ENCODE measurements at places on chromosomes 2 and 18. TPM values are rescaled to one million over a fixed set of nuclear protein-coding genes. Genes with fewer than 3 reads are reported as not detected.

NOSTRIN gene
- polyA plus RNA-seq = not detected

CNTNAP5 gene
- polyA plus RNA-seq = not detected

EHBP1 gene
- 17.6 TPM for polyA plus RNA-seq

CAVIN2 gene
- not detected for polyA plus RNA-seq

DHX57 gene
- 7.6 TPM for polyA plus RNA-seq

GRCh38 chr18:13313006-13313686 is 94.6 kb downstream of the LDLRAD4 start:
- DNase-seq = peak; percentile 19

DNA sequence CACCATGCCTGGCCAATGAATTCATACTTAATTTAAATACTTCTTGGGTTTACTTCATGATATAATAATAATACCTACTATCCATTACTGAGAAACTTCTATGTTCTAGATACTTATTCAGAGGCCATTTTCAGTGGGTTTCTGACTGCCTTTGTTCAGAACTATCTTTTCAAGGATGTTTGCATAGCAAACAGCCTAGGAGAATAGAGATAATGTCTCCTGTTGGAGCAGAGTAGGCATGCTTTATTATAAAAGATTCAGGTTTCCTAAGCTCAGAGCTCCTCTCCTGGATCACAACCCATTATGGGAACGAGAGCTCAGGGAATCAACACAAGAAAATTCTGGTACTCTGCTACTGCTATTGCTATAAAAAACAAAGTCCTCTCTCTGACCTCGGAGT is 11.1 kb downstream of the FASTKD1 start:
- DNase-seq = no peak

DNA sequence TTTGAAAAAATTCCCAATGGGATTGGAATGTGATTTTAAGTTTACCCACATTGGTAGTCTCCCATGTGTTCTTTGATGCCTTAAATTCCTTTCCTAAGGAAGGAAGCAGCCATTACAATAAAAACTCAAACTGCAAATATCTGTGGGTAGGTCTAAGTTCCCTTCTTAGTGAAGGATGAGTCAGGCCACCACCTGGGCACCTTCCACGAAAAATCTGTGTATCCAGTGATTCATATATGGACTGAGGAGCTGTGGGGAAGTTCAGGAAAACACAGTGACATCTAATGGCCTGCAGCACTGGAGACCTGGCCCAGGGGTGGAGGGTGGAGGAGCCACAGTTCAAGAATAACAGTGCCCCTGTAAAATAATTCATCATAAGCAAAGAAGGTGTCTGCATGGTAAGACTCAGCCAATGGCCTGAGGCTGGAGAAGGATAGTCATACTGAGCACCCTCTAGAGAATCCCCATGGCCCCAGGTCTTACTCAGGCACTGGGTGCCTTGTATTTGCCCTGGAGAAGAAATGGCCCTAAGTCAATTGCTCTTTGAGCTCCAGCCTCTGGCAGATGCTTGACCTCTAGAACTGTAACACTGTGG is 248.6 kb downstream of the SP3 start:
- DNase-seq = no peak

GRCh38 chr2:160870729-160871465 is 289.3 kb upstream of the TANK start:
- DNase-seq = no peak

DNA sequence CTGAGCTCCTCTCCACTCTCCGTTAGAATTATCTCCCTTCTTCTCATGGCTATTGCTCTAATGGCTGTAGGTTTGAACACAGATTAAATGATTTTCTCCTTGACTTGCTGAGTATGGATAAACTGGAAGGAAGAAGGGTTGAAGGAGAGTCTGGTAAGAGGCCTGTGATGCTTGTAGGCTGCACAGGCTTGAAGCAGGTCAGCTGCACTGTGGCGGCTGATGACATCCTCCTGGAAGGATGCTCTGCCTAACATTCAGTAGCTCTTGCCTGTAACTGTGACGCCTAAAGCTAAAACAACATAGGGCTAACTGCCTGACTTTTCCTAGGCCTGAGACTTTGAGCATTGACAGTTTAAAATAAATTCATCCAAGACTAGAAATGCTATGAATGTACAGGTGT is 166.3 kb downstream of the MREG start:
- no peak for DNase-seq

- no peak for DNase-seq
Observed at GRCh38 chr2:174544156-174544555, 53.4 kb downstream of the WIPF1 start.

DNA sequence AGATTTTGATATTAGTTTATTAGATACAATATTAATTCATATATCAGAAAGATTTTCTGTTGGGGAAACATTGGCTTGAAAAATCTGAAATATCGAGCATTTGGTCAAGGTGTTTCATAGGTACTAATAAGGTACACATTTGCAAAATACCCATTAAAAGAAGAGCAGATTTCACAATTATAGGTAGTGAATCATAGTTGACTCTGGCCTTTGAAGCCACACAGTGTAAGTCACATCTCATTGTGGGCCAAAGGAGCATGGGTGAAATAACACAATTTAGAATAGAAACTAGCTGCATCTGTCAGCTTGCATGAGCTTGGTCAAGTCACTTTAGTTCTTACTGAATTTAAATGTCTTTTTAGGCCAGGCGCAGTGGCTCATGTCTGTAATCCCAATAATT is 4.9 kb downstream of the KDM3A start:
- DNase-seq = no peak

- no peak for DNase-seq
Observed at GRCh38 chr2:127951026-127951425, 65.3 kb upstream of the AMMECR1L start.

- DNase-seq = no peak
Observed at GRCh38 chr18:10064267-10064666, 150.5 kb downstream of the VAPA start.

GRCh38 chr2:170953941-170954340 is 24.9 kb downstream of the GORASP2 start:
- no peak for DNase-seq

DNA sequence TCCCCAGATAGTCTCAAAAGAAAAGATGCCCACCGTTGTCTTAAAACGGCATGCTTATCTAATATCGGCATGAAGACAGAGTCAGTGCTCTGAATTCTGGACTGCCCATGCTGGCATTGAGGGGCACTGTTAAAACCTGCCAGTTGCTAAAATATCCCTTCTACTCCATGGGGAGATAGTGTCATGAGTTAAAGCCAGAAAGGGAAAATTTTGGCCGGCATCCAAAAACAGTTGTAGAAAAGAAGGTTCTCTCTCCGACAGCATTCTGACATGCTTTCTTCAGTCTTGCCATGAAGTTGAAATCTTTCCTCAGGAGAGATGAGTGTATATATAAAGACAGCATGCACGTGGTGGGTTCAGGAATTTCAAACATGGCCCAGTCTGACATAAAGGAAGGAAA is 401.3 kb upstream of the PIK3C3 start:
- no peak for DNase-seq

GRCh38 chr2:118495290-118495689 is 352.2 kb downstream of the EN1 start:
- DNase-seq = no peak

GRCh38 chr2:130263606-130264005 is 65.4 kb upstream of the TUBA3E start:
- DNase-seq = no peak

DNA sequence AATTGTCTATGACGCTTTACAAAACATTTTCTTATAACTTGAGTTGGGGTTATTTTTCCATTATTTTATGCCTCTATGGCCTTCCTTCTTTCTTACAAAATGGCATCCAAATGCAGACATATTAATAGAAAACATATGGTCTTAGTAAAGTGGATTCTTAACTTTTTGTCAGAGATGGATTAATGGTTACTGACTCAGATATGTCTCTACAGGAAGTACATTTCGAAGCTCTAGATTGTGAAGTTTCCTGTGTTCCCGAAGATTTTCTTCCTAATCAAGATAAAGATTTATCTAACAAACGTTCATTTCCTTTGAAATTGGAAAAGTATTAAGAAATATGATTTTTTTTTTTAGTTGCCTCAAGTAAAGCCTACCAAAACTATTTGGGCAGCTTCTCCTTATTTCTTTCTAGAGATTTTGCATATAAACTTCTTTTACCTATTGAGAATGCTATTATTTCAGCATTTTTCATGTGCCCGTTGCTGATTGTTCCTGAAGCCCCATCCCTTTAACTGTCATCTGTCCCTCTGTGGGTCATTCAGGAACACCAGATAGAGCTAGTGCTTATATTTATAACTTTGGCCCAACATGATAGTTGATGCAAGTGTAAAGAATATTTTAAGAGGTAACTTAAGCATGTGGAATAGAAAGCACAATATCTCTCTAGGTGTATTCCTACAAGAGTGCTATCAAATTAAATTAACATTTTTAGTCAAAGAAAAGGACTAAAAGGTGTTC is 498.0 kb downstream of the CCDC85A start:
- no peak for DNase-seq

DNA sequence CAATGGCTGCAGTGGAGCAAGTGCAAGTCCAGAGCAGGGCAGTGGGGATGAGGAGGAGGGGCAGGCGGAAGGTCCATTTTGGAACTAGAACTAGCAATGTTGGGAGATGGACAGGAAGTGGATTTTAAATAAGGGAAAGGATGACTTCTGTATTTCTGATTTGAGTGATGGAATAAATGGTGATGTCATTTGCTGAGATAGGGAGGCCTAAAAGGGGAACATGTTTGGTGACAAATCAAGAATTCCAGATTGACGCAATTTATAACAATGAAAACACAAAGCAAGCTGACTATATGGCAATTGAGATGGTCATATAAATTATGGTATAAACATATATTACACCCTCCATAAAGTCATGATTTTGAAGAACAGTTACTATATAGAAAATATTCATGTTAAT is 209.3 kb downstream of the SS18 start:
- no peak for DNase-seq

DNA sequence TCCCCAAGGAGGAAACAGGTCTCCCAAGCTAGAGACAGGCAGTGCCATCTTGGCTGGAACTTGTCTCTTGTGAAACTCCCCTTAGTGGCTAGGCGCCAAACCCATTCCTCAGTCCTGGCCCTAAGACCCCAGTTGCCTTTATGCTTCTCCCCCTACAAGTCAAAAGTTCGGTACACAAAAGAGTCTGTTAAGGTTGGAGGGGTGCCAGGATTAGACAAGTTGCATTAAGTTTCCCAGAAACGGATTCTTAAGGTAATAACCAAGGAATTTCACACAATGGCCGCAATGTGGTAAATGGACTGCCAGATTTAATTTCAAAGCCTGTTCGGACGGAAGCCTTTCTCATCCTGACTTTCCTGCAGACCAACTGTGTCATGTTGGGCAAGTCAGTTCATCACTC is 80.7 kb downstream of the CCBE1 start:
- no peak for DNase-seq

GRCh38 chr2:195473862-195474261 is 183.2 kb upstream of the SLC39A10 start:
- no peak for DNase-seq

DNA sequence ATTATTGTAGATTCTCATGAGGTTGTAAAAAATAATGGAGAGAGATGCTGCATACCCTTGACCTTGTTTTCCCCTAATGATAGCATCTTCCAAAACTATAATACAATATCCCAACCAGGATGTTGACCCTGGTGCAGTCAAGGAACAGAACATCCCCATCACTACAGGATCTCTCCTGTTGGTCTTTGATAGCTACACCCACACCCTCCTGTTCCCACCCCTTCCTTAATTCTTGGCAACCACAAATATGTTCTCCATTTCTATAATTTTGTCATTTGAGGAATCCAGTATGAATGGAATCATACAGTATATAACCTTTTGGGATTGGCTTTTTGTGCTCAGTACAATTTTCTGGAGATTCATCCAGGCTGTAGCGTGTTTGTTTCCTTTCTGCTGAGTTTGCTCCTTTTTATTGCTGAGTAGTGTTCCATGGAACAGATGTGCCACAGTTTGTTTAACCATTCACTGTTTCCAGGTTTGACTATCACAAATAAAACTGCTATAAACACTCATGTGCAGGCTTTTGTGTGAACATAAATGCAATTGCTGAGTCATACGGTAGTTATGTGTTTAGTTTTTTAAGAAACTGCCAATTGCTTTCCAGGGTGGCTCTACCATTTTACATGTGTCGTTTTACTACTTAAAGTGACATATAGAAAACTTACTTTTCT is 22.2 kb downstream of the MCFD2 start:
- DNase-seq = no peak

GRCh38 chr2:40160751-40161218 is 291.1 kb downstream of the SLC8A1 start:
- DNase-seq = no peak
